Heart right ventricle (tissue), 16 donors: ENCODE measurements at places on chromosomes 11 and 22. TPM values are rescaled to one million over a fixed set of nuclear protein-coding genes. Genes with fewer than 3 reads are reported as not detected.

GRCh38 chr11:63572026-63572688, 9.0 kb upstream of the PLAAT2 start:
- DNase-seq = no peak

GRCh38 chr11:130749216-130749615, 167.1 kb downstream of the SNX19 start:
- no peak for DNase-seq

DNA sequence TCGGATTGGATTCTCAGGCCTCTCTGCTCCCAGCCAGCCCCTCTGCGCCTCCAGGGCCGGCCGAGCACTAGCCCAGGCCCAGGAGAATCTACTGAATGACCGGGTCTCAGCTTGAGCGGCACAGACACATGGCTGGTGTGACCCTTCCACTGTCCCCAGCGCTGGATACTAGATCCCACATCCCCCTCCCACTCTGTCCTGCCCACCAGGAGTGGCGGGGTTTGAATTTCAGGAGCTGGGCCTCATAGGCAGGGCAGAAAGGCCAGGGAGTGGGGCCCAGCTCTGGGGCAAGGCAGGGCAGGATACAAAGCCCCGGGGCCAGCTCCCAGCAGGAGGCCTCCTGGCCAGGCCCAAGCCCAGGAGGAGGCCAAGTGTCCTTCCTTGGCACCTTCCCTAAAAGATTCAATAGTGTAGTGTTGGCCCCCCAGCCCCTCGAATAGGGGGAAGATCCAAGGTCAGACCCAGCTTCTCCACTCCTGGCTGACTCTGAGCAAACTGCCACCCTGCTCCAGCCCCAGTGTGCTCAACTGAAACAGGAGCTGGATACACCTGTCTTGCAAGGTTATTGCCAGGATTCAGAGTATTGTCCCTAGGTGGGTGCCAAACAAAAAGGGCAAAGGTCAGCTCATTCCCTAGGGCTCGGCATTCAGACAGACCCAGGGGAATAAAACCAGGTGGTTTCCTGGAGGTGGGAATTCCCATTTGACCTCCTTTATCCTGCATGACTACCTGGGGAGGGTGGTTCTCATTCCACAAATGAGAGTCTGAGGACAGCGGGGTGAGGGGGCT, 22.5 kb upstream of the TCF20 start:
- DNase-seq = no peak

DNA sequence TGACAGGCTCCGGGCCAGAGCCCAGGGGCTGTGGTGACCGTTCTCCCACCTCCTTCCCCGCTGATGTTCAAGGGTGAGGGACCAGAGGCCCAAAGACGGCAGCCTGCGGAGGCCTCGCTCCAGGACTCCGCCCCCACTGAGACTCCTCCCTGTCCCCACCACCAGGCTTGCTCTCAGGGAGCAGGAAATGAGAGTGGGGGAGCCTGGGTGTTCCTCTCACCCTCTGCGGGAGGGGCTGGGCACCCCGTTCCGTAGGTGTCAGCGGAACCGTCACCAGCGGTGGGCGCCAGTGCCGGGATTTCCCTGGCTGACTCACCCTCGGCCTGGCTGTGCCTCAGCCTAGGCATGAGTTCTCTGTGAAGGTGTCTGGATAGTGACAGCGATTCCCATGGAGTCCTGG, 15.7 kb downstream of the DAGLA start:
- DNase-seq = peak; percentile 74

GRCh38 chr11:118921121-118921928, 4.4 kb downstream of the BCL9L start:
- DNase-seq = no peak

GRCh38 chr22:44383064-44383575, 70.4 kb upstream of the SHISAL1 start:
- DNase-seq = no peak

DNA sequence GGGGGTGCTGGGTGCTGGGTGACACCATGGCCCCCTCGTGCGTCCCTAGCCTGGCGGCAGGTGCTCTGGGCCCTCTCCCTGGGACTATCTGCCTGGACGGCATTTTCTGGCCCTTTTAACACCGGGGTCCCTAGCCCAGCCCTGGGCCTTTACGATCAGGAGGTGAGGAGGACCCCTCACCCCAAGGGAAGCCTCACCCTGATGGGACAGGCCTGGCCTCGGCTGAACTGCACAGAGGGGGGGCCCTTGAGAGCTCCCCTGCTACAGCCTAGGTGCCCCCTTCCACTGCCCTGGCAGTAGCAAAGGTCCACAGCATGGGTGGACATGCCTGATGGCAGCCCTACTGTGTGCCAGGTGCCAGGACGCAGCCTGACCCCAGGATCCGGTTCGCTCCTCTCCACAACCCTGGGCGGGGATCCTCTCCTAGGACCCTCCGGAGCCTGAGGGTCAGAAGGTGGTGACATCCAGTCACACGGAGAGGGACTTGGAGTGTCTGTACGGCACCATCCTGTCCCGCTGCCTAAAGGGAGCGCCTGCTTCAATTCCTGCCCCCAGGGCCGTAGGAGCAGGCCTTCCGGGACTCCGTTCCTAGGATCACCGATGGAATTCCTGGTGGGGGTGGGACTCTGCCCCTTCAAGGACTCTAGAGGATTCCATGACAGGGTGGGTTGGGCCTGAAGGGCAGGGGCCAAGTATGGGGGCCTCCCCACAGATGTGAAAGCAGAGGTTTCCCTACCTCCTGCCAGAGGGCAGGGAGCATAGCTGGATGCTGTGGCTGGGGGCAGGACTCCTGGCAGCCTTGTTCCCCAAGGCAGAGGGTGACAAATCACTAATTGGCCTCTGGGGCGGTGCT, 33.0 kb upstream of the TH start:
- DNase-seq = no peak

DNA sequence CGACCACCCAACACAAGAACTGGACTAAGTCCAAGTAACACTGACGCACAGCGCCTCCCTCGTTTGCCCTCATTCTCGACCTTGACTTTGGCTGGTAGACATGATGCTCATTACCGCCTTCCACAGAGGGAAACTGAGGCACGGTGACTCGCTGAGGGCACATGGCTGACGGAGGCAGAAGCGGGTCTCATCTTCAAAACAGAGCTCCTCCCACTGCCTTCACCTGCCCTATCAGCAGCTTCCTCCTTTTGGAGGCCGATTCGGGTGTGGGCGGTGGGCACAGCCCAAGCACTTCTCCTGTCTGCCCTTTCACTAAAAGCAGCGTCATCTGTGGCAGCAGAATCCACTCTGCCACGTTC, 2.0 kb upstream of the KMT5B start:
- no peak for DNase-seq

- no peak for DNase-seq
These were observed 45.8 kb downstream of the DNAJC24 start for GRCh38 chr11:31415435-31415834.

GRCh38 chr11:34860034-34860433, 56.1 kb downstream of the APIP start:
- DNase-seq = no peak

DNA sequence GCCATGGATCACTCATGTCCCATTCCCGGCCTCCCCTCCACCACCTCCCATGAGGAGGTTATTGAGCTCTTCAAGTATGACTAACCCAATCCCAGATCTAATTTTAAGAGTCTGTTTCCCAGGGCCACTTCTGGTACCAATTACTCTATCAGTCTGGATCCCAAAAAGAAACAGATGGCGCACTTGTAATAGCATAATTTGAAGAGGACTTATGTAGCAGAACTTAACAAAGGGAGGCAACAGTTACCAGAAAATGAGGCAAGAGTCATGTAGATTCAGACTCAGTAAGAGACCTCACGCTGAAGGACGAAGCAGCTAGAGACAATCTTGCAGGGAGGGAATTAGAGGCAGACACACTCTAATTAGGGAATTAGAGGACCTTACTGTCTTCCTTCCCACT, 46.9 kb downstream of the DDX6 start:
- no peak for DNase-seq

GRCh38 chr11:2217211-2218030, 45.8 kb upstream of the TH start:
- no peak for DNase-seq

DNA sequence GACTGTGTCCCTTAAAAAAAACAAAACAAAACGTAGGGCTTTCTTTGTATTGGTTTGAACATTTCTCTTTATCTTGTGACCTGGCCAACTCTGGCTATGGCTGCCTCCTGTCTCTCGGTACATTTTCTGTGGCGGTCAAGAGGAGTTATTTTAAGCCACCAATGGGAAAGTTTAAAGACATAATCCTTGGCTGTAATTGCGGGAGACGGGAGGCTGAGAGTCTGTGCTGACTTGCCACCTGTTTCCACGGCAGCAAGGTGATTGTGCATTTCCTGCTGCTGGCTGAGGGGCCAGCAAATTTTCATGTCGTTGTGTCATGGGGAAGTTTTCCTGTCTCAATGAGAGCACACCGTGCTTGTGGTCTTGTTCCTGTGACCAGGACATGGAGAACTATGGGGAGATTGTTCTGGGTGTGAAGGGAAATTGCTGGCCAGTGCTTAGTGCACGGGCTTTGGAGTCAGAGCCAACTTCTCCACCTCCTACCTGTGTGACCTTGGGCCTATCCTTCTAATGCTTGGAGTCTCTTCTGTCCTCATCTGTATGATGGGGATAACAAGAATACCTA, 11.0 kb downstream of the PTPRJ start:
- peak; percentile 25 for DNase-seq

DNA sequence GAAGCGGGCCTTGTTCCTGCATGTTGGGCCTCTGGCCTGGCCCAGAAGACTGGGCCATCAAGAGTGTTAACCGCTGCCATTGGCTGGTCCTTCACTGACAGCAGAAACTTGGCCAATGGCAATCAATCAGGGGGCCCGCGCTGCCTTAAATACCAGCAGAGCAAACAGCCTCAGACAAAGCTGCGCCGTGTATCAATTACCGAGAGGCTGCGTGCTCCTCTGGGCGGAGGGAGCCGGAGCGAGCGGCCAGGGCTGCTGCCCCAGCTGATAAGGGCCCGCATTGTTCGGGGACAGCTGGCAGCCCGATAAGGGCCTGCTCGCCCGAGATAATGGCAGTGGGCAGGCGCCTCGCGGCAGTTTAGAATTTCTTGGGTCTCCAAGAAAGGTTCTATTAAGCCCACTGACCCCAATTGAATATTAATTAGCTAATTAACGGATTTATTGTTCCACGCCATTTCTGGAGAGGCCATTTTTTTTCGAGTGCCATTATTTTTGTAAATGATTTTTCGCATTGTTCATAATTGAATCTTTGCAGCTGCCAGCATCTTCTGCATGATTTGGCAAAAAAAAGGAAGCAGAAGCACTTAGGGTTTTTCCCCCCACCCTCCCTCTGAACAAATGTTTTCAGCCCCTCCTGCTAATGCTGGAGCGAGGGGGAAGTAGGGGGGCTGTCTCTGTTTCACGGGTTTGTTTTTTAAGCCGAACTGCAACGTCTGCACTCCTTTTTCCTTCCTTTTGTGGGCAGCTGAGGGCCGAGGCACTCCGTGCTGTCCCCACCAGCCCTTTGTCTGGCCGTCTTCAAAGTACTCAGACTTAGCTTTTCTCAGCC, 37.6 kb upstream of the RIC3 start:
- peak; percentile 56 for DNase-seq

GRCh38 chr11:2837096-2837601, 48.4 kb downstream of the CDKN1C start:
- peak; percentile 83 for DNase-seq

DNA sequence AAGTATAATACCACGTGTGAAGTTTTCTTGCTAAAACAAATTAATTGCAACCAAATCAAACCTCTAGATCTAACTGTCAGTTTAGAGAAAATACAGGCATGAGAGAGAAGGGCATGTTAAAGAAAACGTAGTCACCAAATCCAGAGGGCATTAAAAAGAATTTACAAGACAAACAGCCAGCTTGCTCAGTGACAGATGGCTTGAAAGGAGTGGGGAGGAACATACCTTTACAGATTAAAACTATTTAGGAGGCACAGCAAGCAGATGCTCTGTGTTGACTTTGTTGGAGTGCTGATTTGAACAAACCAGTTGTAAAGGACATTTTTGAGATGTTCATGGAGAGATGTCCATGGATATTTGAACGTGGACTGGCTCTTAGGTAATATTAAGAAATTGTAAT, 96.9 kb downstream of the ATXN10 start:
- no peak for DNase-seq

DNA sequence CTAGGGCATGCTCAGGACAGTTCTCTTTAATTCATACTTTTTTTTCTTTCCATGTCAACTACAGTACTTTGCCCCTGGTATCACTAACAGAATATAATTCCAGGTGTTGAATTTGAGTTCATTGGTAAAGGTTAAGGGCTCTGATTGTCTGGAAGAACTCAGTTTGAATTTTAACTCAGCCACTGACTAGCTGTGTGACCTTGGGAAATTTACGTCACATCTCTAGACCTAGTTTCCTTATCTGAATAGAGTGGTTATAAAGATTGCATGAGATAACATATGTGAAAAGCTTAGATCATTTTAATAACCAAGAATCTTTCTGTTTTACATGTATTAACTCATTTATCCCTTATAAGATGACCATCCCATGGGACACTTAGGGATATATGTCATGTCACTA, 15.8 kb upstream of the ZC3H12C start:
- no peak for DNase-seq

GRCh38 chr11:73340164-73340563, 32.1 kb downstream of the ARHGEF17 start:
- no peak for DNase-seq

GRCh38 chr11:73752903-73753302, 8.0 kb downstream of the RAB6A start:
- no peak for DNase-seq

GRCh38 chr11:78715639-78716311, 141.1 kb upstream of the NARS2 start:
- peak; percentile 23 for DNase-seq

- DNase-seq = no peak
These were observed 8.1 kb downstream of the GRAMD1B start for GRCh38 chr11:123438131-123438627.

- no peak for DNase-seq
These were observed 77.0 kb downstream of the DDIAS start for GRCh38 chr11:82978422-82979099.

- no peak for DNase-seq
These were observed 10.0 kb downstream of the IL18BP start for GRCh38 chr11:72008728-72009127.

MMP27 gene
- not detected for total RNA-seq

OR51B2 gene
- not detected for total RNA-seq

LRRC32 gene
- 52.3 TPM for total RNA-seq

VSIG10L2 gene
- total RNA-seq = not detected

ARHGAP1 gene
- 145 TPM for total RNA-seq

KCNK4 gene
- total RNA-seq = not detected

CCDC134 gene
- 3.2 TPM for total RNA-seq

MYEOV gene
- total RNA-seq = not detected

CBLIF gene
- not detected for total RNA-seq

MISFA gene
- 9.0 TPM for total RNA-seq

PANX2 gene
- total RNA-seq = 0.40 TPM
